ENCODE measurements at places on chromosomes 4 and X. TPM values are rescaled to one million over a fixed set of nuclear protein-coding genes. Genes with fewer than 3 reads are reported as not detected.

Gene PDGFC
- 50.8 TPM for total RNA-seq

Gene ADGRA3
- total RNA-seq, result 12.8 TPM

Gene IL3RA
- 0.16 TPM for total RNA-seq

Gene TLR2
- total RNA-seq, result 2.6 TPM

Gene ARL13A
- total RNA-seq, result not detected

Gene ADH1B
- 43.5 TPM for total RNA-seq

Gene P2RY10
- not detected for total RNA-seq

Gene PNMA3
- 0.12 TPM for total RNA-seq

Gene GABRA4
- not detected for total RNA-seq

Gene FRG2
- total RNA-seq, result not detected

Gene STPG2
- 0.12 TPM for total RNA-seq

Gene SFRP2
- 0.49 TPM for total RNA-seq

Gene TMEM47
- total RNA-seq, result 219 TPM

Gene AASDH
- 11.2 TPM for total RNA-seq

Gene DCHS2
- total RNA-seq, result not detected

Gene RBM46
- 0.12 TPM for total RNA-seq

Gene HDX
- 6.2 TPM for total RNA-seq

Gene FAM120C
- 9.2 TPM for total RNA-seq

Gene ZNF595
- total RNA-seq, result 12.7 TPM

Gene PAGE5
- total RNA-seq, result not detected

Gene AMER1
- total RNA-seq, result 5.5 TPM

Gene SLC6A8
- 8.0 TPM for total RNA-seq

Gene BRS3
- total RNA-seq, result not detected

Gene MMGT1
- total RNA-seq, result 21.3 TPM

Gene HELT
- not detected for total RNA-seq

Gene VCX3A
- not detected for total RNA-seq

Gene SLC25A6
- total RNA-seq, result 260 TPM

Gene PRSS12
- total RNA-seq, result 114 TPM

Gene SPRY1
- total RNA-seq, result 19.6 TPM

Gene ARAF
- total RNA-seq, result 23.8 TPM

Gene MAGEA1
- total RNA-seq, result not detected

Gene GLRA3
- under 0.01 TPM for total RNA-seq

Gene WNK3
- 4.9 TPM for total RNA-seq

Gene RHOXF2
- total RNA-seq, result not detected

Gene SH2D1A
- total RNA-seq, result not detected

Gene DCTD
- 86.5 TPM for total RNA-seq

Gene IL15
- total RNA-seq, result 5.3 TPM

Gene CXCL6
- 14.4 TPM for total RNA-seq

Gene ABCE1
- total RNA-seq, result 103 TPM

Gene SSX5
- not detected for total RNA-seq

Gene RRH
- total RNA-seq, result not detected

Gene FAM236D
- not detected for total RNA-seq

Gene EVC2
- 14.2 TPM for total RNA-seq

Gene GAGE1
- not detected for total RNA-seq

Gene SOWAHD
- 0.49 TPM for total RNA-seq

Gene CYBB
- total RNA-seq, result not detected

Gene STOX2
- 0.49 TPM for total RNA-seq

Gene GYPB
- not detected for total RNA-seq

Gene CXCL5
- 0.61 TPM for total RNA-seq

Gene TEX13C
- total RNA-seq, result not detected

Gene EDA2R
- total RNA-seq, result 14.4 TPM
